ENCODE measurements at places on chromosomes 7 and 10. TPM values are rescaled to one million over a fixed set of nuclear protein-coding genes. Genes with fewer than 3 reads are reported as not detected.

The INHBA gene
- total RNA-seq: 40.4 TPM

The VWDE gene
- total RNA-seq: 2.8 TPM

The CHRM2 gene
- total RNA-seq: not detected

The IRF5 gene
- total RNA-seq: 8.7 TPM

The MKI67 gene
- 1.3 TPM for total RNA-seq

The GIMAP8 gene
- total RNA-seq: 22.4 TPM

The SEMA3D gene
- 15.9 TPM for total RNA-seq

Measured in sciatic nerve (tissue), 2 donors.